Chondrocyte (in vitro differentiated cells): ENCODE measurements at places on chromosomes 11 and 22. TPM values are rescaled to one million over a fixed set of nuclear protein-coding genes. Genes with fewer than 3 reads are reported as not detected.

The ELFN2 gene
- 0.65 to 1.2 TPM (median 1.1 TPM) in 3 replicates for total RNA-seq

The C11orf65 gene
- not detected in 3 replicates for total RNA-seq

The FJX1 gene
- total RNA-seq: 15.2 to 22.8 TPM (median 15.9 TPM) in 3 replicates

The NXPE4 gene
- total RNA-seq: not detected in 3 replicates

The FZD4 gene
- 6.5 to 11.9 TPM (median 6.6 TPM) in 3 replicates for total RNA-seq

The P4HA3 gene
- total RNA-seq: 10.9 to 16.6 TPM (median 12.5 TPM) in 3 replicates

The DNAJB7 gene
- total RNA-seq: not detected in 3 replicates

The CDC42BPG gene
- 0.17 to 0.46 TPM (median 0.35 TPM) in 3 replicates for total RNA-seq
